ENCODE measurements at places on chromosomes 2 and 18.

DNA sequence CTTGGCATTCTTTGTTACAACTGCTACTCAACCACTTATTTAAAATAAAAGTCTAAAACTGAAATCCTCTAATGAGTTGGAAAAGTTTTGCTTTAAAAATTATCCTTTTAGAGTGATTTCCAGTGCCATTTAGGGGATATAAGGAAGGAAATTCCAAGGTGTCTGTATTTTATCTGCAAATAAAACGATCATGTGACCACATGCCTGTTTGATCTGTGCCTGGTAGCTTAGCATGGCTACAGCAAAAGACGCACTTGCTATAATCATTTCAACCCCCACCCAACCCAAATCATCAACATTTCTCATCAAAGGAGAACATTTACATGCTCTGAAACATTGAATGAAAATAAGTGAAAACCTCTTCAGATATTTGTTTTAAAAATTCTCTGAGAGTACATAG is 615.1 kb downstream of the IRS1 start:
- DNase-seq = no peak

DNA sequence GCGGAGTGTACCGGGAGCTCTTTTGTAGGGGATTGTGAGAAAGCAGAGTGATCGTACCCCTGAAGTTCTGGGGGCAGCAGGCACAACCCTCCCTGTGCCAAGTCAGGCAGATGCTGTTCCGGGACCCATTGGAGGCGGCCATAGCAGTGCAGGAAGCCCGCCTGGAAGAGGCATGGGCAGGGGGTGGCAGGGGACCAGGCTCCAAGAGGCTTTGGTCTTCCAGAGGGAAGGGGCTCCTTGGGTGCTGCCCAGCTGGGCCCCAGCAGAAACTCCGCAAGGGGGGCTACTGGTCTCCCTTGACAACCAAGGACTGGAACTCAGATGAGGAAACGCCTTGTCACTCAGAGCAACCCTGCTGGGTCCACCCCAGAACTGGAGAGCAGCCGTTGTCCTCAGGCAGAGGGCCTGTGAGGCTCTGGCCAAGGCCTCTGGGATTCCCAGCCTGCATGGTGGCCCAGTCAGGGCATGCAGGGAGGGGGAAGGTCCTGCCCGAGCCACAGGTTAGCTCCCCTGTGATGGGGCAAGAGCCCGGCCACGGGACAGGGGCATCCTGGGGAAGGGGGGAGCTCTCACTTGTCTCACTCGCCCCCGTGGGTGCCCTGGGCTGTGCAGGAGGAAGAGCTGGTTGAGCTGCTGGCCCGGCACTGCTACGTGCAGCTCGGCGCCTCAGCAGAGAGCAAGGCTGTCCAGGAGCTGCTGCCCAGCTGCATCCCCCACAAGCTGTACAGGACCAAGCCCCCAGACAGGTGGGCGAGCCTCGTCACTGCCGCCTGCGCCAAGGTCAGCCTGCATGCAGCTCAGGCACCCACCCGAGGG is 21.0 kb upstream of the GPR17 start:
- DNase-seq = no peak

DNA sequence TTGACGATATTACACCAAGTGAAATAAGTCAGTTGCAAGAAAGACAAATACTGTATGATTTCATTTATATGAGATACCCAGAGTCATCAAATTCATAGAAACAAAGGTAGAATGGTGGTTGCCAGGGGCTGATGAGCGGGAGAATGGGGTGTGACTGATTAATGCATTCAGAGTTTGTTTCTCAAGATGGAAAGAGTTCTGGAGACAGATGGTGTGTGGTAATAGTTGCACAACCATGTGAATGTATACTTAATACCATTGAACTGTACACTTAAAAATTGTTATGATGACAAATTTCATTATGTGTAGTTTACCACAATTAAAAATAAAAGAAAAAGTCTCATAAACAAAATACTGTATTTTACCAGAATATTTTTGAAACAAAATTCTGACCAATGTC is 117.3 kb downstream of the PIGN start:
- DNase-seq = no peak

GRCh38 chr2:30625701-30626100 is 178.7 kb downstream of the LCLAT1 start:
- DNase-seq = peak; percentile 61

GRCh38 chr2:96945014-96945413 is 41.4 kb downstream of the FAM178B start:
- DNase-seq = no peak

GRCh38 chr2:74441690-74442482 is at the start of gene RTKN:
Gene RTKN (minus strand): TSS chr2:74441937. CDS start chr2:74441816, 121 bp downstream.
- DNase-seq = no peak
